ENCODE measurements at places on chromosomes 13 and 19. TPM values are rescaled to one million over a fixed set of nuclear protein-coding genes. Genes with fewer than 3 reads are reported as not detected.

The MAP1S gene
- total RNA-seq: 26.8 TPM

GRCh38 chr19:10320602-10321416 lies 5.0 kb upstream of the FDX2 start:
- H3K27ac ChIP-seq: no peak overlapping the region
- DNase-seq: no peak
- H3K4me1 ChIP-seq: no peaks in the 10 kb centered on the region
- H3K27me3 ChIP-seq: no peaks in the 10 kb centered on the region
- H3K36me3 ChIP-seq: peaks cover 89% of the 10 kb centered on the region

DNA sequence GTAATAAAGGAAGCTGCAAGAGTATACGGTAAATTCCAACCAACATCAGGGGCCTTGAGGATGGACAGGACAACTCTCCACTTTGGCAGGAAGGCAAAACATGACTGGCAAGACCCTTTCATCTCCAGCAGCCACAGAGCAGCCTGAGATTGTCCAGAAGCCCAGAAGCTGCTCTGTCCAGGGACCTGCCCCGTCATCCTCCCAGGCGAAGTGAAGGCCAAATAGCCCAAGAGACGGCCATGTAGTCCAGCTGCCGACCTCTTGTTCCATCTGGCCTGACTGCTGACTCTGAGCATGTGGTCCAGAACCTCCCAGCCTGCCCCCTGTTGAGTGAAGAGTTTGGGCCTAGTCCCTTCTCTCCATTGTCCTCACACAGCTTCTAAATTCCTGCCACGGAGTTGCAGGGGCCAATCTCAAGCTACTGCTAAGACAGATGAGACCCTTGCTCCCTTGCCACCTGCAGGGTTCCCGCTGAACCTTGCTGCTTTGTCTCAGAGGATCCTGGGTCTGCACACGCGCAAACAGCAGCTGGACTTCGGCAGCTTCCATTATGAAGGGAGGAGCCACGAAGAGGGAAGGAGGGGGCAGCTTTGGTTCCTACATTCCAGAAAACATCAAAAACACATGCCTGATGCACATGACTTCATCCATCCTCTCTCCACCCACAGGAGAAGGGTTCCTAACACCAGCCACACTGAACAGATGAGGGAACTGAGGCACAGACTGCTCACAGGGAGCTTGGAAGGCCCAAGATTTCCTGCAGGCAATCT lies 196.9 kb downstream of the KATNAL1 start:
- no peaks in the 10 kb centered on the region for H3K36me3 ChIP-seq
- DNase-seq: no peak
- H3K27me3 ChIP-seq: no peaks in the 10 kb centered on the region
- no peak overlapping the region for H3K4me3 ChIP-seq

DNA sequence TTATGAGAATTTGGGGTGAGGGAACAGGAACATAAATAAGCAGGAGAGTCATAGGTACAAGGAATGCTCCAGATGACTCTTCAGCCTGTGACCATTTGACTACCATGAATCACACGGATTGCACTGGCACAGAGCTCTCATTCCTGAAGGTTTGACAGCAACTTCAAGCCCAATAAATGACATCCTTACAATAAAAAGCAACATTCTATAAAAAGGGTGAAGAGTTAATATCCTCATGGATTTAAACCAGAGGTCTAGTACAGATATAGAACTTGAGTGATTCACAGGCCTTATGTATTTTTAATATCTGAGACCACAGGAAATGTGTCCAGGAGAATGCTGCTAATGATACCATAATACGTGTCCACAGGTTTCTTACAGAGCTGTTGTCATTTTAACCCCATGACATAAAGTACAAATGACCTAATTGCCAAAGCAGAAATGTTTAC lies 158.1 kb downstream of the IRS2 start:
- H3K27ac ChIP-seq: no peak overlapping the region
- no peaks in the 10 kb centered on the region for H3K36me3 ChIP-seq
- no peaks in the 10 kb centered on the region for H3K27me3 ChIP-seq

GRCh38 chr13:40813667-40814454 lies 24.4 kb downstream of the SLC25A15 start:
- no peak overlapping the region for H3K4me3 ChIP-seq
- no peaks in the 10 kb centered on the region for H3K27me3 ChIP-seq
- H3K27ac ChIP-seq: no peak overlapping the region

All from right atrium auricular region (tissue), 2 donors.